ENCODE measurements at places on chromosomes 2 and 18.
A peak's percentile ranks its signal among the peaks of the same experiment; 100 is the strongest.

DNA sequence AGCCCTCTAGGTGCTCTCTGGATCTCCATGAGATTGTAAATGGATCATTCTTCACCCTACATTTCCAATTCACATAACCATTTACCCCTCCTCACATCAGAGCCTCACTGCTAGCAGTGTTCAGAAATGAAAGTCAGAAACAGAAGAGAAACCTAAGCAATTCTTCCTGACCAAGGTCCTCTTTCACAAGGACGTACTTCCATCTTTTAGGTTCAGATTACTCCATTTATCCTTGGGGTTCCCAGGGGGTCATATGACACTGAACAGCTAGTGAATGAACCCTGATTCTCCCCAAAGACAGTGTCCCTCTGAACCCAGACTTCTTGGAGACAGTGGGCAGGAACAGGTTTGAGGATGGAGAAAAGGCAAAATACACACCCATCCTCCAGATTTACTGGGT is 12.9 kb upstream of the MARCO start:
- DNase-seq = no peak

DNA sequence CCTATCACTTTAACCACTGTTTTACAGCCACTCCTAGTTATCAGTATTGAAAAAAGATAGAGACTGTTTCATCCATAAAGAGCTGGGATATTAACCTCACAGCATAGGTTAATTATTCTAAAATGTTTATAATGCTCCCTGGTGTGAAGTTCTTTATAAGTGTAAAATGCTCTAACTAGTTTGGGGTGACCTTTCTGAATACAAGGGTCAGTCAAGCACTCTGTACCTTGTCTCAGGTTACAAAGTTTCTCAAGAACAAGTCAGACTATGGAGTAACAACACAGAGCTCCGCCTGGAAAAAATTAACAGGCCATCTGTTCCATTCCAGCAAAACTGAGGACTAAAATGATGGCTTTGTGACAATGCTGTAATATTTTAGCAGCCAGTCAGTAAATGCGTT is 107.4 kb downstream of the NOL4 start:
- DNase-seq = no peak

DNA sequence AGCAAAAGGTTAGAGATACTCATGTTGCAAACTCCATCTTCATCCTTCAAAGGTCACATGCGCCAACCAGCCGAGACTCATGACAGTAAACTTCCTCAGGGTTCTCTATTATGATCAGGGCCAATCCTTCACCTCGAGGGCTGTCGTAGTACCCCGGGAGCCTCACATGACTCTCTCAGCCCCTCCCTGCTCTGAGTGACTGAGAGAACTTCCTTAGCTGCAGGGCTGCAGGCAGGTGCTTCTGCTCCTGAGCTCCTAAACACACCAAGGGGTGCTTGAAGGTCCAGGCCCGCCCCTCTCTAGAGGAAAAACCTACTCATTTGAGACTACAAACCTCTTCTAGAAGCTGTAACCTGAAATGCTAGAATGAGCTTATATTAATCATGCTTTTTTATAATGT is 48.2 kb downstream of the LONRF2 start:
- DNase-seq = no peak

DNA sequence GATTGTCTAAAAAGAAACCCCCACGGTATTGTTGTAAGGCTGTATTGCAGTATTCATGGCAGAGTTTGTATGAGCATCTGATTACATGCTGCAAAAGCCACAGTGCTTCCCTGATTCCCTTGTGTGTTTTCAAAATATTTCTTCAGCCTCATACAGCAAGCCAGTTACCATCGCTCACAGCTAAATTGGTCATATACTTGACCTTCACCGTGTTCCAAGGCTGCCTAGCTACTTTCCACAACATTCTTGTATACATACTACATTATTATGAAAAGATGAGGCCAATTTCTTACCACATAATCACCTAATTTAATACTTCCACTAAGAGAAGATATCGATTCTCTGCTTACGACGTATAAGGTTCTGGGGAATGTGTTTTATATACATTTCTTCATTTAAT is 576.3 kb upstream of the CNTNAP5 start:
- DNase-seq = no peak

GRCh38 chr2:96556441-96557330 is 20.1 kb downstream of the ARID5A start:
- DNase-seq = peak; percentile 86

- DNase-seq = no peak
These were observed 2.0 kb upstream of the RALB start for GRCh38 chr2:120250640-120251039.

DNA sequence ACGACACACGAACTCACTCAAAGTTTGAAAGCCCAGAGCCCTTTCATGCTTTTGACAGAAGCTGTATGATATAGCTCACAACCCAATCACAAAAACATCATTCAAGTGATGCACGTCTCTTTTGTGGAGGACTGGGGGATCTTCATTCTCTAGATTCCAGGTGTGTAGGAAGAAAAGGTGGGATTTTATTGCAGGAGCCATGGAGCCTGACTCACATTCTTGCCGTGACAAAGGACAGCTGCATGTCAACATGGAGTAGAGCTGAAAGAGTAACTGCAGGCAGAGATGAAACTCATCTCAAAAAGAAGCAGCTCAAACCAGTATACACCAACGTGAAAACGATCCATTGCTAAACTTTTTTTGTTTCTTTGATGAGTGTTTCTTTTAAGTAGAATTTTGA is 50.9 kb upstream of the PDE1A start:
- no peak for DNase-seq

- DNase-seq = no peak
These were observed 43.6 kb downstream of the MCFD2 start for GRCh38 chr2:46871976-46872381.

DNA sequence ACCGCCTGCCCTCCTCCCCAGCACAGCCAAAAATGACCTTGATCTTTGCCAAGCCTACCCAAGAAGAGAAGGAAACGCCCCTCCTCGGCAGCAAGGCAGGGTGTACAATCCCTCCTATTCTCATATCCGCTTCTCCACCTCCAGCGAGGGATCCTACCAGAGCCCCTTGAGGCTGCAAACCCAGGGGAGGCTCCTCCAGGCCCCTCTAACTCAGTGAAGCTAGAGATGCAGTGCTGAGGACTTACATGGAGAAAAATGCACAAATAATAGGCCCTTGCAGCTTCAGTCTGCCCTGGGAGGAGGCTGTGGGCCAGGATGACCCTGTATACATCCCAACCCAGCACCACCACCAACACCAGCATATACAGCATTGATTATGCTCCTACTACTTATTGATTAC is 46.9 kb upstream of the POMC start:
- no peak for DNase-seq

GRCh38 chr2:675982-676646 is 1.1 kb downstream of the TMEM18 start:
- peak; percentile 92 for DNase-seq

DNA sequence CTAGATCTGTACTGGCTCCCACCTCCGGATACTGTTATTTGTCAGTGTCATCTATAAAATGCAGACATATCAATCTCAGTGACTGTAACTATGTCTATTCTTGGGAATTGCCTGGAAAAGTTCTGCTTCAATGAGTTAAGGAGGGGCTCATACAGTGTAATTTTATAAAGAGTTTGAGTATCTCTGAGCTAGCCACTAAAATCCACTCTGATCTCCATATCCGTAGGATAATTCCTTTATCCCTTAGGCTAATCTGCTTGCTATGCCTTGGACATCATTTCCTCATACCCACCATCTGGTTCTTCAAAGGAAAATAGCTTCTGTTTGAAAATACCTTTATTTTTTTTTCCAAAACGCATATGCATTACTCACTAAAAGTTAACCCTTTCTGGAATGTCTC is 863.2 kb downstream of the SUCLG1 start:
- DNase-seq = peak; percentile 5

GRCh38 chr2:17849275-17849674 is 29.2 kb upstream of the KCNS3 start:
- no peak for DNase-seq

DNA sequence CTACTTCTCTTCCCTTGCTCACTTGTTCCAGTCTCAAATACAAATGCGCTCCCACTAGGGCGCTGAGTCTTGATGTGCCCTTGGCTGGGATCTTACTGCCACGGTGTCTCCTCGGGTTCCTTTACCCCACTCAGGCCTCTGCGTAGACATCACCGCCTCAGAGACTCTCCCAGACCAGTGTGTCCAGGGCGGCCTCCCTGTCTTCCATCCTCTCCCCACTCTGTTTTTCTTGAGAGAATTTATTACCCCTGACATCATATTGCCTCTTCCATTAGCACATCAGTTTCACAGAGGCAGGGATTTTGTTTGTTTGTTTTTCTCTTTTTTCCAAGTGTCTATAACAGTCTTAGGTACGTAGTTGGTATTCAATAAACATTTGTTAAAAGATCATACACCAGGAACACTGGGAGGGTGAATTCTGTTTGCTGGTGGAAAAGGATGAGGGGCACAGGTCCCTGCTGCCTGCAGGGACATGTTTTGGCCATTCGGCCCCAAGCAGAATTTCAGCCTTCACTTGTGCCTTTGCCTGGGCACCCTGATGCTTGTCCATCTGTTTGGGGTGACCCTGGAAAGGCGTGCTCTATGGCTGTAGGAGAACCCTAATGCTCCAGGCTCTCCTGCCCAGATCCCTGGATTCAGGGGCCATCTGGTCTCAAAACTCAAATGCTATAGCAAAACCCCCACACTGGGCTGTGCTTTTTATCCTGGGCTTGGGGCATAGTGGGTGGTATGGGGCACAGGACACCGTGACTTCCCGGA is 55.0 kb downstream of the RPL37A start:
- DNase-seq = no peak

- DNase-seq = no peak
These were observed 57.9 kb upstream of the FRZB start for GRCh38 chr2:182924306-182924705.

DNA sequence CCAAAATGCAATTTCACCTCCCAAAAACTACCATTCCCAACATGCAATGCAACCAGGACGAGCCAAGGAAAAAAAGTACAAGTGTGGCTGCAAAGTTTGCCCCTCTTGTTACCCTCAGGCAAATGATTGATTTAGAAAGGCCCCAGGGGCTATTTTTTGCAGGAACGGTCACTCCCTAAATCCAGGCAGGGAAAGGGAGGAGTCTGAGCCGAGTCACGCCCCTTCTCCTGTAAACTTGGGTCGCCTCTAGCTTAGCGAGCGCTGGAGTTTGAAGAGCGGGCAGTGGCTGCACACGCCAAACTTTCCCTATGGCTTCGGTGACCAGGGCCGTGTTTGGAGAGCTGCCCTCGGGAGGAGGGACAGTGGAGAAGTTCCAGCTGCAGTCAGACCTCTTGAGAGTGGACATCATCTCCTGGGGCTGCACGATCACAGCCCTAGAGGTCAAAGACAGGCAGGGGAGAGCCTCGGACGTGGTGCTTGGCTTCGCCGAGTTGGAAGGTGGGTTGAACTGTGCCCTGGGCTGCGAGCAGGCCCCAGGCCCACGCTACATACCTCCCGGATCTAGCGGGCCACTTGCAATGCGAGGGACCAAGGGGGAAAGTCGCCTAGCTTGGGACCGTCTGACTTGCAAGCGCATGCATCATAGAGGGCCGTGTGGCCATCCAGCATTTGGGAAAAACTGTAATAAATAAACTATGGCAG is at the start of gene GALM:
GALM (plus strand) TSS at position 261 of the 702 bp plus-strand sequence; CDS start at position 309, 48 bp downstream.
- DNase-seq = peak; percentile 95

GRCh38 chr2:114025030-114025429 is 135.1 kb downstream of the ACTR3 start:
- no peak for DNase-seq

GRCh38 chr2:38407111-38407682 is 30.1 kb upstream of the ATL2 start:
- DNase-seq = no peak

GRCh38 chr18:56823986-56824565 is 172.9 kb downstream of the WDR7 start:
- DNase-seq = peak; percentile 69

DNA sequence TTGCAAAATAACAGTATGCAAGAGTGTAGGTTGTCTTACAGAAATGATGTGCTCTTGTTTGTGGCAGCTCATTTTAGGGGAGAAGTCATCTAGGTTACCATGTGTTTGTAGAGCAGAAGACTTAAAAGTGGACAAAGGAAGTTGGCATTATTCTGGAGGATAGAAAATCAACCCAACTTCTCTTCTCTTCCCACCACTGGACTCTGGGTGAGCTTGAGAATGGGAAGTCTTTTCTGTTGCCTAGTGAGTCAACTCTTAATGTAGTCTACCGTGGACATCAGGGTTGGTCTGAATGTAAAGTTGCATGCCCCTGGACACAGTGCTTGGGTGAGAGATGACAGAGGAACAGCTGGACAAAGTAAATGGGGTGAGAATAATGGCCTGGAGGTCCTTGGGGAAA is 98.3 kb downstream of the FMNL2 start:
- no peak for DNase-seq

GRCh38 chr2:222799262-222799918 is 61.4 kb upstream of the ACSL3 start:
- no peak for DNase-seq

DNA sequence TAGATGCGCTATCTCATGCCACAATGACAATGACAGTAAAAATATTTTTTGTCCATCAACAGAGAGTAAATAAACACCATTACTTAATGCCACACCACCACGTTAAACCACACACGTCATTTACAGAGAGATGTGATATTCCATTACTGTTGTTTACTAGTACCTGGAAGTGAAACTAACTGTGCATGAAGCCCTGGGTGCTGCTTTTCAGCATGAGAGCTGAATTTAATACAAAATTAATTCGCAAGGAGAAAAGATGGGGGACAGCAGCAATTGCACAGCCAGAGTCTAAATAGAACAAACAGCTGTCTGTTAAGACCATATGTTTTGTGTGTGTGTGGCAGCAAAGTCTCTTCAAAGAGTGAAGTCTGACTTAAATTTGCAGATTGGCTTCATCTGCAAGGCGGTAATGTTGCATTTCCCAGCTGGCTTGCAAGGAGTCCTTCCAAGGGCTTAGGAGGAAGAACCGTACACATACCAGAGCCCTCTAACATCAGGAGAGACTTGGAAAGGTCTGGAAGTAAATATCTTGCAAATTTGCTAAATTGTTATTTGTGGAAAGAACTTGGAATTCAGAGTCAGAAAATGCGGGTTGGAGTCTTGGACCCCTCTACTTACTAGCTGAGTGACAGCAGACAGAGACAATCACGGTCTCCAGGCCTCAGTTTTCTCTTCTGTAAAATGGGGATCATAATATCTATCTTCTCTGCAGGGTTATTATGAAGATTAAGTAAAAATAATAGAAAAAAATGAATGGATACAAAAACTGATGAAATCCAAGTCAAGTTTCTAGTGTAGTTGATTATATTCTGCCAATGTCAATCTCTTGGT is 127.6 kb downstream of the ALPK2 start:
- DNase-seq = no peak
